ENCODE measurements at places on chromosomes 3 and 15. TPM values are rescaled to one million over a fixed set of nuclear protein-coding genes. Genes with fewer than 3 reads are reported as not detected.

DNA sequence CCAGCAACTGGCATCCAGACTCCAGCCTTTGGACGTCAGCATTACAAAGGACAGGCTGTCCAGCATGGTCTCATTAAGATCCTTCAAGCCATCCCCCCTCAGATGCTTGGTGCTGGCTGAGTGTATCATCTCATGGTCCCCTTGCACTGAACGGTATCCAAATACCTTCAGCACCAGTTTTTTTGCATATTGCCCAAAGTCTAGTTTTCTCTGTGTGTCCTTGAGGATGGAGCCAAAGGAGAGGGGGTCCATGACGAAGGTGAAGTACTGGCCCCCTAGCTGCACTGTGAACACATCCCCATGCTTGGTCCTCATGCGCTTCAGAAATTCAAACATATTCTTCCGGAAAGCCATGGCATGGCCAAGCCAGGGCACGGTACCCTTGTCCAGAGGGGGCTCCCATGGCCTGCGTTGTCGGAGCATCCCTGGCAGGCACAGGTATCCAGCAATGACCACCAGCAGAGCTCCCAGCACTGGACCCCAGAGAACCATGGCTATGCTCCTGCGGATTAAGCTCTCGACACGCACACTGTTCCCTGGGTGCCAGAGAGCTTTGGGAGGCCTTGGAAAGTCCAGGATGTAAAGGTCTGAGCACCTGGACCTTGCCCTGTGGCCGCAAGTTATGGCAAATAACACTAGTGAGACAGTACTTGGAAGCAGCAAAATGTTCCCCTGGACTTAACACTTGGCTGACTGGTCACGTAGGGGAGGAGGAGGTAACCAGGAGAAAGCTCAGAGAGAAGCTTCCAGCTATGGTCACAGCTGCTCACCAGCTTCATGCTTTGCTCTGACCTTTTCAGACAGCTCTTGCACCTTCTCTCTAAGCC lies at the start of gene CYP8B1:
Gene CYP8B1, minus strand, starts transcription at position 555 of the 827 bp plus-strand sequence. Its CDS starts 63 bp downstream, at position 492.
- no peak for DNase-seq

GRCh38 chr3:165466856-165467255 lies 270.7 kb upstream of the SLITRK3 start:
- DNase-seq = no peak

- DNase-seq = no peak
These were observed 35.0 kb upstream of the MGLL start for GRCh38 chr3:127857333-127857732.

HRH1 gene
- total RNA-seq = 1.9 TPM

Measured in H4 (cell line).